Gastroesophageal sphincter (tissue), 4 donors: ENCODE measurements at places on chromosomes 3 and 15.

GRCh38 chr3:53238886-53239285 is 16.9 kb downstream of the TKT start:
- no peak for ATAC-seq

GRCh38 chr15:99443768-99444446 is 121.9 kb upstream of the MEF2A start:
- ATAC-seq, result no peak

- no peak for ATAC-seq
These were observed 7.8 kb downstream of the ANPEP start for GRCh38 chr15:89806559-89807550.

GRCh38 chr3:193829781-193830180 is 236.8 kb downstream of the OPA1 start:
- ATAC-seq, result no peak

GRCh38 chr3:121748680-121749275 is 763 bp downstream of the GOLGB1 start:
- no peak for ATAC-seq

DNA sequence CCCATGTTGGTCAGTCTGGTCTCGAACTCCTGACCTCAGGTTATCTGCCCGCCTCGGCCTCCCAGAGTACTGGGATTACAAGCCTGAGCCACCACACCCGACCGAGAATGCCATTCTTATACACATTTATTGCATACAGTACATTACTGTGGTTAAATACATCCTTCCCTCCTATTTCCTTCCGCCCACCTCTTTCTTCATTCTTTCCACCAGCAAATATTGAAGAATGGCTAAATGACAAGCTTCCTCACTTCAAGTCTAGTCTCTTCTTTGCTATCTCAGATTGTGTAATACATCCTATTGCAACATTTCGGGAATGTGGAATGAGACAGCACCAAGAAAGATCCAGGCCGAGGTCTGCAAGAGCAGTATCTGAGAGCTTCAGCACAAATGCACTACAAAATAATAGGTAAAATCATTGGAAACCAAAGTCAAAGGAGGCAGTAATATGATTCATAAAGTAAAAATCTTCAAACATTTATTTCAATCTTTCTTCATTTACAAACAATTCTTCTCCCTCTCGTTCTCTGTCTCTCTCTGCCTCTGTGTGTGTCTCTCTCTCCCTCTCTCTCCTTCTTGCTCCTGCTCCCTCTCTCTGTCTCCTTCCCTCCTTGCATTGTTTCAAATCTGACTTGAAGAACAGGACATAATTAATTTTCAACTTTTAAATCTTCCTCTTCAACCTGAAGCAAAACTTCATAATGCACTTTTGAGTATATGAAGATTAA is 94.7 kb upstream of the TGFBR2 start:
- peak; percentile 90 for ATAC-seq

- ATAC-seq, result no peak
These were observed 180.3 kb upstream of the TSC22D2 start for GRCh38 chr3:150227839-150228238.

DNA sequence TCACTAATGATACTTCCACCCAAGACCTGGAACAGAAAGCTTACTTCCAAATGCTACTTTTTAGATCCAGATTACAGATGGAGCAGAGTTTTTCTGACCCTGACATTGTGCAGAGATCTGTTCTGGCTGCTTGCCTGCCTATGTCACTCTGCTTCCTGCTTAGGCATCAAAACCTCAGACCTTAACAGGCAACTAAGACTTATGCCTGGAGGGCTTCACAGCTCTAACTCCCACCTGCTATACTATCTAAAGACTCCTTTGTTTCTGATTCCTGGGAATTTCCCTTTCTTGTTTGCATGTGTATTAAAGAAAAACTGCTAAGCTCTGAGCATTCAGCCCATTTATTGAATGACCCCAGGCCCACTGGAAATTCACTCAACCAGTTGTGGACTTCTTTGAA is 157.4 kb upstream of the NPHP3 start:
- ATAC-seq, result no peak

GRCh38 chr15:40285151-40285550 is 2.3 kb upstream of the ANKRD63 start:
- no peak for ATAC-seq

DNA sequence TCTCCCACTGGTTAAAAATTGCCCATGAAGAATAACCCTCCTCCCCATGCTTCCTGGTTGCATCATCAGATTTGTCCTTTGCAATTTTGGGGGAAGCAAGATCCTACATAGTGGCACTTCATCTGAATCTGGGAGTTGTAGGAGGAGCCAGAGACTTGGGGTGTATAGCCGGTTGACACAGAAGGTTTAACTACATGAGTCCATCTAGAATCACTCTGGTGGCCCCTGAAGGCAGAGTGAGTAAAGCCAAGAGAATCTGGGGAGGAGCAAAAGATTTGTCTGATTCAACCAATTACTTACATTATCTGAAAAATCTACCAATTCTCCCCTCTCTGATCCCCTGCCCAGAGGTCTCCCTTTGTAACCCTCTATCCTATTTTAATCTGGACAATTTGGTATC is 50.1 kb downstream of the SYN2 start:
- no peak for ATAC-seq

GRCh38 chr3:38345879-38346586 is 552 bp upstream of the XYLB start:
- ATAC-seq, result peak; percentile 58

DNA sequence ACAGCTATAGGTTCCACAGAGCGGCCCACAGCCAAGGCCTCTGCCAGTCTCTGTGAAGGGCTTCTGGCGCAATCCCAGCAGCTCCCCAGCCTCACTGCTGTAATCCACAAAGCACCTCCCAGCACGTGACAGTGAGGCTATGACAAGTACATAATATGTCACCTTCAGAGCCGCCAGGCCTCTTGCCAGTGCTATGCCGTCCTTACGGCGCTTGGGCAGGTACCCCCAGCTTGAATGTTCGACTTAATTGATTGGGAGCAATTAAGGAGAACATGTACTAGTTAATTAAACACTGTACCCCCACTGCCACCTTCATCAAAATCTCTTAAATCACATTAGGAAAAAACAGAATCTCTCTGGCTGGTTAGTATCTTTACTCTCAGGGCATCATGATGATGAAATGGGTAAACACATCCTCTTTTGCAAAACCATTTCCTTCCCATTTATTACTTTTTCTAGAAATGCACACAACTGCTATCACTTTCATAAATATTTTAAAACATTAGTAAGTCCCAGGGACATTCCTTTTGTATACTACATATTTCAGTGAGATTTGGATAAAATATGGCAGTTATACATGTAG is 169.9 kb downstream of the XXYLT1 start:
- peak; percentile 29 for ATAC-seq

DNA sequence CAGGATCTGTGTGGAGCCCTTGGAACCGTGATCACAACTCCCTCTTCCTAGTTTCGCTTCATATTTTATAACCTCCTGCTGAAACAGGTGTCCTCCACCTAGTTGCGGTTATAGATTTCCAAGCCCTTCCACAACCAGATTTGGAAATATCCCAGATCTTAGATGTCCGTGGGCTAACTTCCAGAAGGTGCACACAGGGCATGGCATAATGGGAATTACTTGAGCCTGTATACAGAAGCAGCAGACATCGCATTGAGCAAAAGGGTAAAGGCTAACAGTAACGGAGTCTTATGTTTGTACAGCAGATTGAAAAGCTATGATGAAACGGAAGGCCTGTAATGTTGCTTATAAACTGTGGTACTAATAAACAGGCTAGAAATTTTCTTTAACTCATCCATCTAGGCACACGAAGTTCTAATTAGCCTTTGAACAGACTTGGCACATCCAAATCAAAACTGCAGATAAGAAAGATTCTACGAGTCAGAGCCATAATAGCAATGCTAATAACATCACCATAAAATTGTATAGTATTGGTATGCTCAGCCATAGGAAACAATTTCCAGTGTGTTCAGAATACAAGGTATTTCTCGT is 1.2 kb upstream of the USF3 start:
- no peak for ATAC-seq

DNA sequence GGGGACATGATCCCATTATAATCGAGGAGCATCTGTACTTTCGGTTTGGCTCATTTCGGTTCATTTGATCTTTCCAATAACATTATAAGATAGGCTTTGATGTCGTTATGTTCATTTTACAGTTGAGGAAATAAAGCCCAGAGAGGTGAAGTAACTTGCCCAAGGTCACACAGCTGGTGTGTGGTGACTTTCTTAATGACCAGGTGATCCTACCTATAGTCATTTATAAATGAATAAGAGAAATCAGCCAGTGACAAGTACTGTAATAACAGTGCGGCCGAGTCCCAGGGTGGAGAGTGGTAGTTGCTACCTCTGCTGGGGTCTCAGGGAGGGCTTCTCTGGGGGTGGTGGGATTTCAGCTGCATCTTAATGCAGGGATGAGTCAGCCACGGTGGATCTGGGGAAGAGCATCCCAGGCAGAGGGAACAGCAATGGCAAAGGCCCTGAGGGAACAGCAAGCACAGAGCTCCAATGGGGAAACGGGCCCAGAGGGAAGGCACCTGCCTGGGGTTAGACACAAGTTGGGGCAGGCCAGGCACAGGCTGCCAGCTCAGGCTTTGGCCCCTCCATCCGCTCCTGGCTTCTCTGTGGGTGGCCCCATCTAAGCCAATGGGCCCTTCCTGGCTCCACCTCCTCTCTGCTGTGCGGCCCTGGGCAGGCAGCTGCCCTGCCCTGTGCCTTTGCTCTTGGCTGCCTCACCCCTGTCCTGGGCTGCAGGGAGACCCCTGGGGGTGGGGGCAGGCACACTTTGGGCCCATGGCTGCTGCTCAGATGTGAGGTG is 1.1 kb upstream of the FBLN2 start:
- no peak for ATAC-seq

DNA sequence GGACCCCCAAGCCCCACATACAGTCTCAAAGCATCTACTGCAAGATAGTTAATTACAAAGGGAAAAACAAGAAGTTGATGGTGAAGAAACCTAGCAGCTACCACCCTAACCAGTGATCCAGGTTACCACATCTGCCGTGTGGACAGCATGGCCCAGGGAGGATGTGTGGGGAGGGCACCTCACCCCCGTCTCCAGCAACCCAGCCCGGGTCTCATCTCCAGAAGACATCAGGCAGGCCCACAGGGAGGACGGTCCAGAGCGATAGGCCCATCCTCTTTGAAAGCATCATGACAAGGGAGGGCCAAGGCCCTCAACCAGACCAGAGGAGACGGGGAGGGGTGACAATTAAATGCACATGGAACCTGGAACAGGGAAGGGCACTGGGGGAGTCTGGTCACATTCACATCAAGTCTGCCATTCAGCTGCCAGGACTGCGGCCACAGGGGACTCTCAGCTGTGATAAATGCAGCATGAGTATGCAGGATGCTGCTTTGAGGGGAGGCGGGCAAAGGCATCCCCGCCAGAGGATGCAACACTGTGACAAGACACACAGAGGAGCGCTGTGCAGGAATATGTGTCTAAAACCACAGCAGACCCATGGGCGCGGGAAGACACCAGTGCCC is 18.8 kb downstream of the ZXDC start:
- ATAC-seq, result no peak

- no peak for ATAC-seq
These were observed 353.6 kb upstream of the ZNF717 start for GRCh38 chr3:76138921-76139320.

DNA sequence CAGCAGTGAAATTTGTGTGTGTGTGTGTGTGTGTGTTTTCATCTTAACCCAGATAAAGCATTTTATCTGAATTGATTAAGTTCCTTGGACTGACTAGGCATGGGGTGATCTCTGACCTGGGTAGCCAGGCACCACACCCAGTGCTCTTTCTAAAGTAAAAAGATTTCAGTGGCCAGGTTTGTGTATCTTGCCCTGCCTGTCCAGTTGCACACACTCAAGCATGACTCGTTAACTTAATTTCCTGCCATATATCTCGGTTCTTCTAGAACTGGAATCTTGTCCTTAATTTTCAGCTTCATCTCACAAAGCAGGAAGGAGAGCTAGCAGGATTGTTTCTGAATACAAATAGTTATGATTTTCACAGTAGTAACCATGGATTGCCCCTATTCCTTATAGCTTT is 17.0 kb downstream of the TM4SF18 start:
- ATAC-seq, result no peak

DNA sequence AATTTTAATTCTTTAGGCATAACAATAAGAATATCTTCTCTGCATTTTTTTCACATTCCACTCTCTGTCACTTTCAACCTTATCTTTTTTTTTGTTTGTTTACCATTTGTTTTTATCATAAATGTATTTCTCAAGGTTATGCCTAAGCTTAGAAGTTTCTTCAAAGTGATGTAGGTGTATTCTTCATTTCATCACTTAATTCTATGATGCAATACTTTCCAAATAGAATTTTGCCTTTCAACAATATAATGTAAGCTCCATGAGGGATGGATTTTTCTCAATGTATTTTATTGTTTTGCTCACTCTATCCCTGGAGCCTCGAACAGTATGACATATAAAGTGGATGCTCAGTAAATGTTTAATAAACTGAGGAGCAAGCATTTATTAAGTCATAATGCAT is 444.9 kb downstream of the EPHA6 start:
- ATAC-seq, result no peak

DNA sequence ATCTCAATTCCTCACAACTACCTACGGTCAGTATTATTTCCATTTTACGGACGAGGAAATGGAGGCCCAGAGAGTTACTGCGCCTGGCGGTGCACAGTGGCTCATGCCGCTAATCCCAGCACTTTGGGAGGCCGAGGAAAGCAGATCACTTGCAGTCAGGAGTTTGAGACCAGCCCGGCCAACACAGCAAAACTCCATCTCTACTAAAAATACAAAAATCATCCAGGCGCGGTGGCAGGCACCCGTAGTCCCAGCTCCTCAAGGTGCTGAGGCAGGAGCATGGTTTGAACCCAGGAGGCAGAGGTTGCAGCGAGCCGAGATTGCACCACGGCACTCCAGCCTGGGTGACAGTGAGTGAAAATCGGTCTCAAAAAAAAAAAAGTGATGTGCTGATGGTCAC is 187.3 kb downstream of the XXYLT1 start:
- ATAC-seq, result no peak

DNA sequence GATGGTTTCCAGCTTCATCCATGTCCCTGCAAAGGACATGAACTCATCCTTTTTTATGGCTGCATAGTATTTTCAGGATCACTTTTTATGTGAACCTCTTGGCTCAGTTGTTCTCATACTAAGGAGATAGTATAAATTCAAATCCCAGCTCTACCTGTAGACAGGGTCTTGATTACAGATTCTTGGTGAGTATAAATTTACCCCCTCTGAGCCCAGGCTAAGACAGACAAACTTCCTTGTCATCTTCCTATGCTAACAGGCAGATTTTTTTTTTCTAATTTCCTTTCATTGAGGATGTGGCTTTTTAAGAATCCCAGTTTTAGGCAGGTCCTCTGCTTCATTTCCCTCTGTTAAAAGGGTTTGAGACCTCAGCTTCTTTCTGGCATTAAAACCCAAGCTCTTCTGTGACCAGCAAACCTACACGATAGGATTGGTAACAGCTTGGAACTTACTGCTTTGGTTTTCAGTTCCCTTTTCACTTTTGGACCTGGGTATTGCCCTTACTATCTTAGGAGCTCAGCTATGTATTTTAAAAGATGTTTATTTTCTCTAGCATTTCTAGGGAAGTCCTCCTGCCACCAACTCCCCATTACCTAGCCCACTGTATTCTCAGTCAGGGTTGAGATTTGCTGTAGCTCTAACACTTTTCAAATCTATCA is 72.5 kb downstream of the VPS8 start:
- ATAC-seq, result no peak
